Renal cortical epithelial cell (primary cell): ENCODE measurements at places on chromosomes 6 and 20.

- no peak for DNase-seq
These were observed 525.3 kb downstream of the CD83 start for GRCh38 chr6:14642842-14643241.

- no peak for DNase-seq
These were observed 205.0 kb downstream of the ARID1B start for GRCh38 chr6:156982168-156982567.

DNA sequence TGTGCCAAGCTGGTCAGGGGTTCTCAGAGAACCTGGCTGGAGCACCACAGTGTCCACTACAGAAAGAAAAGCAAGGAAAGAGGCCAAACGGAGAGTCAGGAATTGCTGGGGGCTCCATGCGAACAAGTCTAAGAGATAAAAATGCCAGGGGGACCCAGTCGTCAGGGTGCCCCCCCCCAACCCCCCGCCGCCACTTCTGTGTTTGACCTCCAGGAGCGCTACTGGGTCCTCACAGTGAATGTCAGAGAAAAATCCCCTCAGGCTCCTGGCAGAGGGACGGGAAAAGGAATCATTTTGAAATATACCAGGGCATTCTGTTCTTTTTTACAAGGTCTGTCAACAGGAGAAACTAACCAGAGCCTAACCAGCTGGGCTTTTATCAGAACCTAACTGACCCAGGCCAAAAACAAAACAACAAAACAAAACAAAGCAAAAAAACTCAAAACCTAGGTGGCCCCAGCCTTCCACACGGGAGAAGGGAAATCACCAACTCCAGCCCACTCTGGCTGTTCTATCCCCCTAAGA is 17.9 kb upstream of the NELFCD start:
- no peak for DNase-seq

- peak; percentile 96 for DNase-seq
These were observed 20.5 kb downstream of the PTK7 start for GRCh38 chr6:43096451-43097097.

DNA sequence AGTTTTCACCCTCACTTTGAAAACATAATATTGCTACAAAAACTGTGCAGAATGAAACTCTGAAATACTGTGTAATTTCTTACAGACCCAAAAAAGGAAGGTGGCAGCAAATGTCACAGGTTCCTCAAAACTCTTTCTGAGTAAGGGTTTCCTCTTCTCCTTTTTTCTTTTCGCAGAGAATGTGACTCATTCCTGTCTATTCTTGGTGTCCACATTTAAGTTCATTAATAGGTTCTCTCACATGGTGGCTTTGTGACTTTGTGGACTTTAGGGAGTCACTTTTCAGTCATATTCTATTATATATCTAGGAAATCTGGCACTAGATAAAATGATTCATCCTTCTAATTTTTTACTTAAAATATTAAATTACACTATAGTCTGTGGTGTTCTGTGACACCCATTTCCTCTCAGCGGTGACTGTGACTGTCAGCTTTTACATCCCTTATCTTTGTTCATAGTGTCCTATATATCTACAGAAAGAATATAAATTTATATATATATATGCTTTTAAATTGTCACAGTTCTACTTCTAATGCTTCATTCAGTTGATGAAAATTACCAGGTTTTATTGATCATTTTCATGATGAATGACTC is 126.8 kb upstream of the HCRTR2 start:
- DNase-seq = no peak

DNA sequence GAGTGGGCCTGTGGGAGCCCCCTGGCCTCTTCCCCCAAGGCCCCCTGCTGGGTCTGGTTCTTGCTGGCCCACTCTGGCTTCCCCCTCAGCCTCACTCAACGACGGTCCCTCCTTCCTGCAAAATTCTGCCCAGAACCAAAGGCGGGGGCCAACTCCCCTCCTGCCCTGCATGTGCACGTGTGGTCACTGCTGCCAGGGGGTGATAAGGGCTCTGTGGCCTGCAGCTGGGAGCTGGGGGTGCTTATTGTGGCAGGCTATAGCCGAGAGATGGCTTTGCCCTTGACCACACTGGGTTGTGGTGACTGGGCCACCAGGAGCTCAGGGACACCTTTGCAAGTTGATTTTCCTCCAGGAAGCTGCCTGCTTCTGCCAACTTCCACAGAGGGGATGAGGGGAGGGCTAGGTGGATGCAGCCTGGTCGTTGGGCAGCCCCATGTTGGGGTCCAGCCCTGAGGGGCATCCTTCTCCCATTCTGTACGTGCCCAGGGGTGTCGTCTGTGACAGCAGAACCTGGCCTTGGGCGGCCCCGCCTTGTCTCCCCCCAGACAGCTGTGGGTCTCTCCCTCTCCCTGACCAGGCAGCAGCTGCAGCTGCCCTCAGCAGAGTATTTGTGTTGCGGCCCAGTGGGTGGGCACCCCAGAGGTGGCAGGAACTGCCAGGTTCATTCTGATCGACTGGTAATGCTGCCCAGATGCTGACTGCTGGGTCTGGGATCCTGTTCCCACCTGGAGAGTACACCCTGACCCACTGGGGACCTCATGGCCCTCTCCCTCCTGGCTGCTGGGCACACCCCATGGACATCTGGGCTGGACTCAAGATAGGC is 5.6 kb downstream of the TCEA2 start:
- DNase-seq = no peak

DNA sequence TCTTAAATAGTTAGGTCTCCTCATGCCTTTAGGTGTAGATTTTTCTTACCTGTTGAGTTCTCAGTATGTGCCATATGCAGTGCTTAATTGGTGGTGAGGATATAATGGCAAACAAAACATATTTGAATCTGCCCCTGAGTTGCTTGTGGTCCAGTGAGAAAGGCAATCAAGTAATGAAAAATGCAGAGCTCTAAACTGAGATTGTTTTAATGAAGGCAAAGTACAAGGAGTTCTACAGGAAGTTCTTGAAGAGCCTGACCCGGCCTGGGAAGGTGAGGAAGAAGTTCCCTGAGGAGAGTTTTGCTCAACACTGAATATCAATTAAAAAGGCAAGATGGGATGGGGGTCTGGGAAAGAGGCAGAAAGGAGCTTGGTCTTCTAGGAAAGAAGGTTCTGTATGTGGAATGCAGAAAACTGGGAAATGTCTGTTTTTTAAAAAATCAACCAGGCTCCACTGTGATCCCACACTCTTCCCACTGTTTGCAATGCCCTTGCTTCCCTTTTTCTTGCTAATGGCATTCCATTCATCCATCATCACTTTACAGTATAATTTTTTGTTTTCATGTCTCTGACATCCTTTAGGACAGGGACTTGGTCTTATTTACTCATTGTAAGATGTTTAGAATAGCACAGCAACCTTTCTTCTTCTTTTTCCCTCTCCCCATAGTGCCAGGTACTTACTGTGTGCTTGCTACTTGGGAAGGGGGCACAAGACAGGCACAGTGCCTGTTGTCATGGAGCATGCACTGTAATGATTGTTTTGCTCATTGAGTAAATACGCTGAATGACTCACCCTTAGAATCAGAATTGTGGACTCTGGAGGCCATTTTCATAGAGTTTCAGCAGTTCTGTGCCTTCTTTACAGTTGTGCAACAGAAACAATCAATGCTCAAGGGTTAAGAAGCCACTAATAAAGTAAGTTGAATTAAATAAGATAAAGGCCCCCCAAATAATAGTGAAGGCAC is 64.3 kb downstream of the ANKS1A start:
- peak; percentile 91 for DNase-seq
